CD8-positive, alpha-beta T cell (primary cell): ENCODE measurements at places on chromosomes 16 and 17. TPM values are rescaled to one million over a fixed set of nuclear protein-coding genes. Genes with fewer than 3 reads are reported as not detected.
A peak's percentile ranks its signal among the peaks of the same experiment; 100 is the strongest.

STUB1 gene
- 40.0 TPM for total RNA-seq

KIF19 gene
- total RNA-seq: 0.64 TPM

ATP2A1 gene
- total RNA-seq: 0.97 TPM

GAS7 gene
- 4.2 TPM for total RNA-seq

GRCh38 chr16:79792076-79792475 is 191.5 kb upstream of the MAF start:
- DNase-seq: no peak

DNA sequence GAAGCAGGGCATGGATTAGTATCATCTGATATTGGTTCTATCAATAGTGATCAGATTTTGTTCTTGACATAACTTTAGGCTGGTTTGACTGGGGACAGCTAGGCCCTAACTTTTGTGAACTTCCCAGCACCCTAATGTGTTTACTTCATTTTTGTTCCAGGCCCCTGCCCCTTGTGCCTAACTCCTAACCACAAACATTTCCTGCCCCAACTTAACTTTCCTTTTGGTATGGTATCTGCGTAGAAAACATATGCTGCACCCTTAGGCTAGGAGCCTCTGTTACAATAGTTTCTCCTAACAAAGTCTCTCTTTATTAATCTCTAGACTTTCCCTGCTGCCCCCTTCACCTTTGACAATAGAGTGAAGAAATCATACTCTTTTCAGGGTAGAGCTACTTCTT is 2.5 kb downstream of the ADPRM start:
- no peak for DNase-seq

DNA sequence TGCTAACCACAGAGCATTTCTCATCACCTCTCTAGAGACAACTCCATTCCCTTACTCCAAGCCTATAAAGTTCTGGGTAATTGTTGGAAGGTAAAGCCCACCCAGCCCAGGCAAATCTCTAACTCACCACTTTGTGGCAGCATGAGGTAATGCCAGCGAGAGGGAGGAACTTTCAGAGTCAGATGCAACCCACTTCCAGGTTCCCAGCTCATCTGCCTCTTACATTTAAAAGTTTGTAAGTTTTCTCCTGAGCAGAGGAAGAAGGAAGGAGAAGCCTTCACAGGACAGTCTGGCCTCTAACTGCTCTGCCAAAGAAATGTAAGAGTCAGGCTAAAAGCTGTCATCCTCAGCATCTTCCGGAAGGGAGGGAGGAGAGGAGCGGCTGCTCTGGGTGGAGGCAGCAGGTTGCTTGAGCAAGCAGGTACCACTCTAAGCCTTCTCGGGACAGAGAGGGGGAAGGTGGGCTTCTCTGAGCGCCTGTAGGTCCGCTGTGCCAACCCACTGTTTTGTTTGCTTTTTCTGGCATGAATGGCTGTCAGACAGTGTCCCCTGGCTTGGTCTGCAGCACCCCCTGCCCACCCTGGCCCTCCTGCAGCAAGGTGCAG is 1.0 kb downstream of the ZNF319 start:
- peak; percentile 41 for DNase-seq

- no peak for DNase-seq
Measured at GRCh38 chr16:1565083-1565805, 31.8 kb downstream of the TMEM204 start.

GRCh38 chr17:71313866-71314265 is 807.0 kb upstream of the SOX9 start:
- DNase-seq: no peak

DNA sequence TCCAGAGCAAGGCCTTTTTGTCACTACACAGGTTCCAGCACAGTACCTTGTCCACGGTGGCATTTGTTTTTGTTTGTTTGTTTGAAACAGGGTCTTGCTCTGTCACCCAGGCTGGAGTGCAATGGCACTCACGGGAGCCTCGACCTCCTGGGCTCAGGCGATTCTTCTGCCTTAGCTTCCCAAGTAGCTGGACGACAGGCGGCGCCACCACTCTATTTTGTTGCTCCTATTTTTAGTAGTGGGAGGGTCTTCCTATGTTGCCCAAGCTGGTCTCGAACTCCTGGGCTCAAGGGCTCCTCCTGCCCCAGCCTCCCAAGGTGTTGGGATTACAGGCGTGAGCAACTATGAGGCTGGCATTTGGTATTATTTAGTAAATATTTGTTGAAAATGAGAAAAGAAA is 10.3 kb downstream of the MRC2 start:
- DNase-seq: no peak
